CD4-positive, alpha-beta T cell (primary cell): ENCODE measurements at places on chromosomes 7 and 10. TPM values are rescaled to one million over a fixed set of nuclear protein-coding genes. Genes with fewer than 3 reads are reported as not detected.

GRCh38 chr10:95791425-95791979 is 35.5 kb downstream of the ENTPD1 start:
- no peak for DNase-seq

GRCh38 chr7:41955893-41956675 is 253.2 kb upstream of the INHBA start:
- no peak for DNase-seq

- DNase-seq = no peak
These were observed 714.8 kb upstream of the POM121L12 start for GRCh38 chr7:52320610-52321009.

UPK3BL2 gene
- 115 TPM for total RNA-seq

- no peak for DNase-seq
These were observed 665.4 kb downstream of the AUTS2 start for GRCh38 chr7:70263471-70264255.

GRCh38 chr7:24401628-24402593 is 117.9 kb downstream of the NPY start:
- peak; percentile 50 for DNase-seq

- DNase-seq = no peak
These were observed 292.9 kb downstream of the FZD1 start for GRCh38 chr7:91556956-91557650.

GRCh38 chr7:151819866-151820265 is 57.0 kb downstream of the PRKAG2 start:
- DNase-seq = no peak

DNA sequence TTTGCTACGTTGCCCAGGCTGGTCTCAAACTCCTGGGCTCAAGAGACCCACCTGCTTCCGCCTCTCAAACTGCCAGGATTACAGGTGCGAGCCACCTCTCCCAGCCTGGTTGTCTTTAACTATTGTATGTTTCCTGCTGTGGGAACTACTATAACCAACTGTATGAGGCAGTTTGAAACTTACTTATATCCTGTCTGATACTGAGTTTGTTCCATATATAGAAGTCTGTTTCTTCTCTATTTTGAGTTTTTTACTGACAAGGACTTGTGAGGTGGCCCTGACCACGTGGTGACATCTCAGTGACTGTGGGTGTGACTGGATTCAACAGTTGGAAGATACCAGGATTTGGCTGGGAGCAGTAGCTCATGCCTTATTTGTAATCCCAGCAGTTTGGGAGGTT is 14.2 kb downstream of the FBH1 start:
- no peak for DNase-seq

EFCAB10 gene
- 1.1 TPM for total RNA-seq

ZNF727 gene
- total RNA-seq = 0.89 TPM

ADRA2A gene
- 0.05 TPM for total RNA-seq

DNA sequence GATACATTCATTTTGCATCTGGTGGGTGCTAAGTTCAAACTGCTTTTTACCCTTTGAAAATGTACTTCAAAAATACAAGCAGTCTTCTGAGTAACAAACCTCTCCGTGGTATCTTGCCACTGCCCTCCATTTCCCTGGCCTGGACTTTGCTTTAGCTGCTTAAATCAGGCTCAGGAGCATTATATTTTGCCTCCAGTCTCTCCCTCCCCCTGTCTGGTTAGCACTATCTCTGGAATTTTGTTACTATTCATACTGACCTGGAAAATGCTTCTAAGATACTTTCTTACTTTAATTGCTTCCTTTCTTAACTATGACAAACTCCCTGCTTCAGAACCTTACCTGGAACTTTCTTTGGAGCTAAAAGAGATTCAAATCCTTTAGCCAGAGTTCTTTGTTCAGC is 369.8 kb downstream of the GFRA1 start:
- DNase-seq = no peak

LIPM gene
- total RNA-seq = not detected

DNA sequence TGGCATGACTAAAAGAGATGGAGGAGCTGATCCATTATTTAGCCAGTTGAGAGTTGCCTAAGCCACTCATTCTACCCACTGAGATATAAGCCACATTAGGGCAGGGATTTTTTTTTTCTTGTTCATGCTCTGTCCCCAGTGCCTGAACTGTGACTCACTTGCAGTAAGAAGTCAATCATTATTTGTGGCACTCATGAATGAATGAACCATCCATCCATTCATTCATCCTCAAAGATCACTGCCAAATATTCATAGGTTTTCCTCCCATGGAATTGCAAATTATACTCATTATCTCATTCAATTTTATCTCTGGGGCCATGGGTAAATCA is 22.8 kb upstream of the ARID5B start:
- no peak for DNase-seq

WDR37 gene
- total RNA-seq = 17.7 TPM

DNA sequence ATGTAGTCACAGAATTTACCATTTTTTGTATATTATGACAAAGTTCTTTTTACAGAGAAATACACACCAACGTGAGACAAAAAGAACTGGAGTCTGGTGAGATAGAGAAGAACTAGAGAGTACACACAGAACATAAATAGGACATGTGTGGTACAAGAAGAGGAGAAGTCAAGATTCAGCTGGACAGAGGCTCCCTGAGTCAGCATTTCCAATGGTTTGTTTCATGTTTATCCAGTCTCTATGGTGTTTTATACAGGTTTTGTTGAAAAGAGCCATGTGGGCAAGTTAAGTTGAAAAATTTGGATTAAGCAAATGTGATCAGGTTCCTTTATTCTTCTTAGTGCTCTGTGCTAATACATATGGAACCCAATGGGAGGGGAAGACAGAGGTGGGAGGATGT is 105.5 kb upstream of the AKR1E2 start:
- no peak for DNase-seq

C7orf33 gene
- not detected for total RNA-seq

FGFBP3 gene
- 1.5 TPM for total RNA-seq

DNA sequence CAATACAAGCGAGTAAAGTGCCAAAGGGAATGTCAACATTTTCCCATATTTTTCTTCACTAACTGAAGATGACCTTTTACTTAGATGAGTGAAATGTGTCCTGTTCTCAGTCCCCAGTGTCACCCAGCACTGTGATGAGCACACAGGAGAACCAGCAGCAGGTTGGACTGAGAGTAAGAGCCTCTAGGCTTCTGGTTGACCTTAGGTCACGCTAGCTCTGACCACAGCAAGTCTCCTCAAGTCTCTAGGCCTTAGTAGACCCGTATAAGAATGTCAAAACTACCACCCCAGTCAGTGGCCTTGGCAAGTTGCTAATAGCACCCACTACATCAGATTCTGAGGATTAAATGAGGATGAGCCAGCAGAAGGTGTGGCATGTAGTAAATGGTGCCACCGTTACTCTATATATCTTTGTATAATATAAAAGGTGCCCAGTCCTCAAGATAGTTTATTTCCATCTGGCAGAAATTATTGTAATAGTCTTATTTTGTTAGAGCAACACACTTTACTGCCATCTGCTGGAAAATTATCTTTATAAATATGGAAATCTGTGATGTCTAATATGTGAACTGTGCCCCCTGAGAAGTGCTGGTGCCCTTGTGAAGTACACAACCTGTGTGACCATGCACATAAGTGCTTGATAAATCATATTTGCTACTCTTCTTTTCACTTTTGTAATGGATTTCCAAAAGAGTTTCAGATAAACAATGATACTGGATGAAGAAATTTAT is 75.7 kb downstream of the SPAG6 start:
- peak; percentile 56 for DNase-seq

- no peak for DNase-seq
These were observed 90.1 kb downstream of the TEX36 start for GRCh38 chr10:125592897-125593296.

DNA sequence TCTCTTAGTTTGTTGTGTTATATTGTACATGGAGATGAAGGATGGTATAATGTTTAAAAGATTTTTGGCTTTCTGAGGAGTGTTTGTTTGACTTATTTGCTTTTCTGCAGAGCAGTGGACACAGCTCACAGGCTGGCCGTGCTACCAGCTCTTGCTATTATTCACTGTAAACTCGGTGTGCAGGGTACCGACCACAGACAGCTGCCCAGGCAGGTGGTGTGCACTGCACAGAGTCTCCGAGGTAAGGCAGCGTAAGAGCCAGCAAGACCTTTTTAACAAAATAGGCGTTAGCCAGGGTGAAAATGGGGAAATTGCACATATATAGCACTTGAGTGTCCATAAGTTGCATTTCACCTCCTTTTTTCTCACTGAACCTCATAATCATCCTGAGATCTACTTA is 438.0 kb downstream of the CNTNAP2 start:
- DNase-seq = no peak

GPR26 gene
- not detected for total RNA-seq

HMX3 gene
- 0.34 TPM for total RNA-seq

ENO4 gene
- total RNA-seq = not detected

- DNase-seq = no peak
These were observed 251.2 kb downstream of the POU6F2 start for GRCh38 chr7:39228946-39229345.

DNA sequence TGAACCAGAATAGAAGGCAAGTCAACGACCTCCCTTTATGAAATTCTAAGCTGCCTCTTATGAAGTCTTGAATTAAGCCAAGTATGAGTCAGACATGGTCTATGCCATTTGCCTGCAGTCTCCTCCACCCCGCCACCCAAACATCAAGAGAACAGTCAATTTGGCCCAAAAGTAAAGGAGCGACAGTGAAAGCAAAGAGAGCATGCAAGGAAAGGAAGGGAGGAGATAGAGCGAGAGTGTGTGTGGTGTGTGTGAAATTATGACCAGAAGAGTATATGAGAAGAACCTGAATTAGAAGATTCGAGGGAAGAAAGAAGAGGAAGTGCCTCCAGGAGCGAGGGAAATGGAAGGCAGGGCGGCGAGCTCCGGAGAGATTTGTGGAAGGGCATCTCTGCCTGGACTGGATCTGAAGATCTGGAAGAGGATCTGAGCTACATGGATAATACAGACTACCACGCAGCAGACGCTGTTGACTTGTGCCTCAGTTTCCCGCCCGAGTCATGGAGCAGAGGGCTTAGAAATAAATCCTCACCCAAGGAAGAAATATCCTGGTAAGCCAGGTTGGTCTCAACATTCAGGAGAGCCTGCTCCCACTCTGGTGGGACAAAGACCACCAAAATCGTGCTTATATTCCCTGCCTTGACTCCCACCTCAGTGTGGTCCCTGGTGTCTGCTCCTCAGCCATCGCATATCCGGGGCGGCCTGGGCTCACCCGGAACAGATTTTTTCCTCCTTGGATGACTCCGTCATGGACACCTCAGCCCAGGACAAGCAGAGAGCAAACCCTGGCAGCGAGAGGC is 459 bp downstream of the ZDHHC6 start:
- DNase-seq = peak; percentile 0

- DNase-seq = no peak
These were observed 2.9 kb upstream of the TRIM8 start for GRCh38 chr10:102641402-102641801.

BEND7 gene
- not detected for total RNA-seq

- DNase-seq = no peak
These were observed 24.0 kb downstream of the SLC25A13 start for GRCh38 chr7:96297876-96298275.

DYDC2 gene
- not detected for total RNA-seq

DNA sequence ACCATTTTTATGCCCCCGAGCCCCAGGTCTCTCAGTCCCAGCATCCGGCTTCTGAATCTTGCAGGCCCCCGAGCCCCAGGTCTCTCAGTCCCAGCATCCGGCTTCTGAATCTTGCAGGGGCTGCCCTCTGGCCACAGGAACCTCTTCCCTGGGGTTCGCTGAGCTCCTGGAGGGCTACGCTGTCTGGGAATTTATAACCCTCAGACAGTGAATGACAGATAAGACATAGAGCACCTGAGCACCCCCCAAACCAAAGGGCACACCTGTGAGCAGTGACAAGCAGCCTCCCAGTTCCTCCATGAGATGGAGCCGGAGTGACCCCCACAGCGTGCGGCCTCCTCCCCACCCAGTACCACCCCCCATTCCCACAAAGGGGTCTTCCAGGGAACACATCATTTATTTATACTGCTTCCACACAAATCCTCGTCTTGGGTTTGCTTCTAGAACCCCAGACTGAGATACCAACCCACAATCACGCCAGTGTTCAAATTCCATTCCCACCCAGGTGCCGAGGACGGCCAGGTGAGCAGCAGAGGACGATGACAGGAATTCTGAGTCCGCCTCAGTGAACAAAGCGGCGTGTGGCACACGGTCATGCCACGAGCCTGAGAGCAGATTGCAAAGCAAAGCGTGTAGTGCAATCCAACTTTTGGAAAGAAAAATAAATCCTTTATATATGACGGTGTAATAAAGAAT is 57.7 kb upstream of the FAM20C start:
- DNase-seq = no peak

MRLN gene
- not detected for total RNA-seq

GRCh38 chr10:130218936-130219335 is 82.7 kb downstream of the GLRX3 start:
- no peak for DNase-seq

- DNase-seq = no peak
These were observed 8.8 kb upstream of the SLC25A28 start for GRCh38 chr10:99628923-99629624.

OR9A2 gene
- not detected for total RNA-seq

DNA sequence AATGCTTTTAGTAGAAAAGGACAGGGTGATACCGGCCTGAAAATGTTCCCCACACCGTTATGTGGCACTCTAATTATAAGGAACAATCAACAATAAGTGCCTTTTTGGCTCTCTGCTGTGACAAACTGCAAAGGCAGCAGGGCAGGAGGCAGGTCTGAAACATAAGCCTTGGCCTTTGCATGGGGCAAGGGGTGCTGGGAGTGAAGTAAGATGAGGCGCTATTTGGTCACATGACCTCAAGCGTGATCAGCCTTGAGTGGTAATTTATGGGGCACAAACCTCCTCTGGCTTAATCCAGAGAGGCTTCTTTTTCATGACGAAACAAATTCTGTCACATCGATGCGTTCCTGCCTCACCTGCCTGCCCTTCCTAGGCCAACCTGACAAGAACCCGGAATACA is 202.7 kb downstream of the TAX1BP1 start:
- no peak for DNase-seq

- peak; percentile 67 for DNase-seq
These were observed 2.1 kb downstream of the PCOLCE start for GRCh38 chr7:100604028-100604975.

MYOZ1 gene
- not detected for total RNA-seq

TRIL gene
- not detected for total RNA-seq

THSD7A gene
- not detected for total RNA-seq

- no peak for DNase-seq
These were observed 151.8 kb upstream of the MEOX2 start for GRCh38 chr7:15838265-15838664.

- no peak for DNase-seq
These were observed 527.2 kb downstream of the GATA3 start for GRCh38 chr10:8581521-8582225.

- no peak for DNase-seq
These were observed 31.8 kb downstream of the WNT16 start for GRCh38 chr7:121360564-121360963.

DNA sequence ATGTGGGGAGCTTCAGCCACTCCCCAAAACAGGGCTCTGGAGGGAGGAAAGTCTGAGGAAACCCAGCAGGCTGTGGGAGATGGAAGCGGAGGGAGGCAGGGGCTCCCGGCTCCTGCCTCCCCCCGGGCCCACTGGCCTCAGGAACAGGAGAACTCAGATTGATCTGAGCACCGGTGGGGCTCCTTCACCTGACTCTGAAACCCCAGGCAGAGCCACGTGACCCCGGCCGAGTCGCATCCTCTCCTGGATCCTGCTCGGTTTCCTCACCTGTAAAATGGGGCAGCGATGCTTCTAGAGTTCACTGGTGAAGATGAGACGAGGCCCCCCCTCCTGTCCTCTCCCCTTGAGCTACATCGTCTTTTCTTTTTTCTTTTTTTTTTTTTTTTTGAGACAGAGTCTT is 33.6 kb downstream of the TCERG1L start:
- no peak for DNase-seq
